ENCODE measurements at places on chromosomes 2 and 18. TPM values are rescaled to one million over a fixed set of nuclear protein-coding genes. Genes with fewer than 3 reads are reported as not detected.

DNA sequence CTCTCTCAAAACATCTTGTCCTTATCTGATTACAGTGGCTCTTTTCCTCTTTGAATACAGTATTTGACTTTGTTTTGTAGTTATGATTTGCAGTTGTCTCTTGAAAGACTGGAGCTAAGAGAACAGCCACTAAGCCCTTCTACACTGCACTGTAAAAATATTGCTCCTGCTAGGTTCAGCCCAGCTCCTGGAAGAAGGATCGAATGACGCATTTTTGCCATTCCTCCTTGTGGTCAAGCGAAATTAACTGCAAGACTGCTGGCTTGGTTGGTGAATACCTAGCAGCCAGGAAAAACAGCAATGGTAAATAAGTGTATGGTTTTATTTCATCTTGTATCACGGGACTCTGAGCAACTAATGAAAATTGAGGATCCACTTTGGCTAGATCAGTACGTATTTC is 407.8 kb upstream of the CDH2 start:
- DNase-seq: no peak

DNA sequence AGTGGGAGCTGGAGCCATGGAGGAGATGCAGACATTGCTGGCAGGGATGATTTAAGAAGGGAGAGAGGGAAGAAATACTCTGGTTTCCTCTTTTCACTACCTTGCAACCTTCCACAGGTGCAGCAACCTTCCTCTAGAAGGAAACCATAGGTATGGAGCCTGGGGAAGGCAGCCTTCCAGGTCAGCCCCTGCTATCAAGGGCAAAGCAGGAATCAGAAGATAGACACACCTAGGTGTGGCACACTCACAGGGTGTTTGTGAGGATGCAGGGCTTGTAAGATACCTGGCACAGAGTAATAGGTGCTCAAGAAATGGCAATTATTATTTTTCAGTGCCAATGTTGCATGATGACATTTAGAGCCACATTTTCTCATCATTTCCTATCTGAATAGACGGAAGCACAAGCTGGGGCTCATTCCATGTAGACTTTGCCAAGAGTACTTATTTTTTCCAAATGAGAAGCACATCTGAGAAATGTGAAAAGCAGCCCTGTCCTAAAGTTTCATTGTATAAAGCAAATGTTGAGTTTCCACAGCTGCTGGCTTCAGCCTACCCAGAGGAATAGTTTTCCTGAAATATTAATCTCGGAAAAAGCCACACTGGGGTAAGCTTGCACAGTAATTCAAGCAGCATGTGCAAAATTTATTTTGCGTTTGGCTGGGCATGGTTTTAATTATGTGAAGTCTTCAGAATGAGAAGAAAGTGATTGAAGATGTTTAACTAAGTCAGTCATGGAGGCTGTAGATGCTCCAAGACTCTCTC is 20.6 kb downstream of the EVA1A start:
- DNase-seq: no peak

ATP6V1B1 gene
- not detected for total RNA-seq

INSIG2 gene
- total RNA-seq: 21.2 TPM

FIGN gene
- not detected for total RNA-seq

GRCh38 chr2:41949091-41949882 is 98.5 kb upstream of the PKDCC start:
- no peak for DNase-seq

DNA sequence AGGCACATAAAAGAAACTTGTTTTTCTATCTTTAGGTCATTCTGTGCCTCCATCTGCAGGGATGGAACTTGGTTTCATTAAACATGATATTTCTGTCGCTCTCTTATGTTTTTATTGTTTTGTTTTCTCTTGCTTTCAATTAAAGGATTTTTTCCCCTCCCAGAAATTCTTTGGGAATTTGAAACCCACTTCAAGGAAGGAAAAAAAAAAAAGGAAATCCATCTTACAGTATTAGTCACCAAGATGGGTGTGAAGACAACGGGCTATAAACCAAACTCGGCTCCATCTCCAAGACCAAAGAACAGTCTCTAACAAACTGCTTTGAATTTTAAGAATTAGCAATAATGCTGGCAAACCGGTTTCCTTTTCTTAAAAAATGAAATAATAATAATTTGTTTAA is 244.1 kb downstream of the BCL11A start:
- DNase-seq: no peak

CD207 gene
- not detected for total RNA-seq

DNA sequence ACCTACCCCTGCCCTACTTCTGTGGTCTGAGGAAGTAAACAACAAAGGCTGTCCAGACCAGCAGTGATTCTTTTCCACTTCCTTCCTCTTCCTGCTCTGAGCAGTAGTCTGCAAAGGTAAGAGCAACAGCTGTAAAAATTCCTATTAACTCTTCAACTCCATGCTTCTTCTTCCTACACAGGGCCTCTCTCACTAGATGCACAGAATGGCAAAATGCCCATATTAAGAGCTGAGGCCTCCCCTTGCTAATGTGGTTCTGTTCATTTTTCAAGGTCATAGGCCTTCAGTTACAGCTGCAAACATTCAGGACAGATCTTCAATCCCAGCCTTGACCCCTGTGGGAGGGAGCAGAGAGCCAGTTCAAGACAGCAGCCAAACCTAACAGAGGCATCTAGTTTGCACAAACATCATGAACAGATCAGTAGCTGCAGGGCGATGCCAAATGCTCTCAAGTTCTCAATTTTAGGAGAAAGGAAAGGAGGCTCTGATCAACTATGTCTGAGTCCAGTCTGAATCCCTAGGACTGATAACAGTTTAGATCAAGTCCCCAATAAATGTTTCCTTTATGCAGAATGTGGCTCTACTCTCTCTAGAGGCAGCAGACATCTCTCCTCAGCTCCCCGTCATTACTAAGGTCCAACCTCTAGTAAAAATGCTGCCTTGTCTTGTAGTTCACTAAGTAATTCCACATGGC is 20.9 kb downstream of the SLC40A1 start:
- DNase-seq: no peak

DNA sequence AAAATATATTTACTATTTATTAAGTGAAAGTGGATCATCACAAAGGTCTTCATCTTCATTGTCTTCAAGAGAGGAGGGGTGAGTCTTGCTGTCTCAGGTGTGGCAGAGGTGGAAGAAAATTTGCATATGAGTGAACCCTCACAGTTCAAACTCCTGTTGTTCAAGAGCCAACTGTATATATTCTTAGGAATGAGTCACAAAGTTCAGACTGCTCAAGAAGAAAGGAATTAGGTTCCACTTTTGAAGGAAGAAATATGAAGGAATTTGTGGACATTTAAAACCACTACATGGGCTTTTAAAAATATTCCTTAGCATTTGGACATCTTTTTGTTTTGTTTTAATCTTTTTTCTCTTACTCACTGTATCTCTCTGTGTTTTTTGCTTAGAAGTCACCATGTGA is 212.6 kb downstream of the INSIG2 start:
- no peak for DNase-seq

DNA sequence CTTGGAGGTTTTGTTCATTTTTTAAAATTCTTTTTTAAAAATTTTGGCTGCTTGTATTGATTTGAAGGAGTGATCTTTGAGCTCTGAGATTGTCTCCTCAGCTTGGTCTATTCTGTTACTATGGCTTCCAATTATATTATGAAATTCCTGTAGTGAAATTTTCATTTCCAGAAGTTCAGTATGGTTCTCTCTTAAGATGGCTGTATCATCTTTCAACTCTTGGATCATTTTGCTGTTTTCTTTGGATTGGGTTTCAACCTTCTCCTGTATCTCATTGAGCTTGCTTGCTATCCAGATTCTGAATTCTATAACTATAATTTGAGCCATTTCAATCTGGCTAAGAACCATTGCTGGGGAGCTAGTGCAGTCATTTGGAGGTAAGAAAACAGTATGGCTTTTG is 270.8 kb upstream of the NT5C1B start:
- no peak for DNase-seq

- peak; percentile 53 for DNase-seq
These were observed 15.7 kb downstream of the FAM98A start for GRCh38 chr2:33583194-33583938.

DNA sequence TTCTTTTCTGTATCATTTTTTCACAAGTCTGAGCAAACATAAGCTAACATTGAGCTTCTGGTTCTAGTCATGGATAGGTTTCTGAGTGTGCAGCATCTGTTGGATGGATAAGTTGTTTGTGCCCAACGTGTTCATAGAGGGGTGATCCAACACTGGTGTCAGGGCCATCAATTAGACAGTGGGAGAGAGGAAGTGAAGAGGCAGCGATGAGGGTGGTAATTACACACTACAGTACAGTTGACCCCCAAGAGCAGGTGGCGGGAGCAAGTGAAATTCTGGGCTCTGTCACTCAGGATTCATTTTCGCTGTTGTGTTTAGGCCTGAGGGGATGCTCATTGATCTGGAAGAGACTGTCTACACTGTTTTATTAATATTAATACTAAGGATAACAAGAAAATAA is 180.0 kb upstream of the CXCR4 start:
- no peak for DNase-seq

DNA sequence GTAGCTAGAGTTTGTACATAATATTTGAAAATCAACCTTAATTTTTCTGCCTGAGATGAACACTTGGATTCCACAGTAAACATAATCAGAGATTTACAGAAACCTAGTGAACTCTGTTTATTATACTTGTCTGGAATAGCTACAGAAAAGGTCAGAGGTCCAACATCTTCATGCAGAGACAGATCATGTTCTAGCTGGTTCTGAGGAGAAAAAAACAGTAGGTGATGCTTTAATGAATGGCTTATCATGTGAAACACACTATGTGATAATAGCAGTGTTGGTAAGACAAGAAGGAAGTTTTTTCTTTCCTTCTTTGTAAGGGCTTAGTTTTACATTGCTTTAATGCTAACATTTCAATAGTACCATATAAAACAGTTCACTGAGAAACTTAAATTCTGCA is 846.4 kb upstream of the ZEB2 start:
- no peak for DNase-seq

GRCh38 chr2:113930448-113930847 is 40.6 kb downstream of the ACTR3 start:
- DNase-seq: no peak

GRCh38 chr2:82780050-82780449 is 1679.0 kb downstream of the SUCLG1 start:
- DNase-seq: no peak

GRCh38 chr18:24064391-24065100 is 50.0 kb downstream of the TTC39C start:
- no peak for DNase-seq

DNA sequence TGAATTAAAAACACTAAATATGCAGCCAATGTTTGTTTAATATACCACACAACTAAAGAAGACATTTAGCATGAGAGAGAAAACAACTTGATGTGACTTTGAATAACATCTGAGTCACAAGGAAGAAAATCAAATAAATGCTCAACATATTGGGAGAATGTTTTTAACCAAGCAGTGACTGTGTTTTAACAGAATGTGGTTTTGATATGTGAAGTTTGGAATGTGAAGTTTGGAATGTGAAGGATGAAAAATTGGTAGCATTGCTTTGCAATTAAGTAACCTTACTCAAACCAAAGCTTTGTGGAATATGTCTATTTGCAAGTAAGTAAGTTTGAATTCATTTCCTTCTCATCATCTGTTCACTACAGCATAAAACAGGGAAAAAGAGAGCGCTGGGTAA is 128.2 kb upstream of the DNAJC10 start:
- DNase-seq: no peak

DNA sequence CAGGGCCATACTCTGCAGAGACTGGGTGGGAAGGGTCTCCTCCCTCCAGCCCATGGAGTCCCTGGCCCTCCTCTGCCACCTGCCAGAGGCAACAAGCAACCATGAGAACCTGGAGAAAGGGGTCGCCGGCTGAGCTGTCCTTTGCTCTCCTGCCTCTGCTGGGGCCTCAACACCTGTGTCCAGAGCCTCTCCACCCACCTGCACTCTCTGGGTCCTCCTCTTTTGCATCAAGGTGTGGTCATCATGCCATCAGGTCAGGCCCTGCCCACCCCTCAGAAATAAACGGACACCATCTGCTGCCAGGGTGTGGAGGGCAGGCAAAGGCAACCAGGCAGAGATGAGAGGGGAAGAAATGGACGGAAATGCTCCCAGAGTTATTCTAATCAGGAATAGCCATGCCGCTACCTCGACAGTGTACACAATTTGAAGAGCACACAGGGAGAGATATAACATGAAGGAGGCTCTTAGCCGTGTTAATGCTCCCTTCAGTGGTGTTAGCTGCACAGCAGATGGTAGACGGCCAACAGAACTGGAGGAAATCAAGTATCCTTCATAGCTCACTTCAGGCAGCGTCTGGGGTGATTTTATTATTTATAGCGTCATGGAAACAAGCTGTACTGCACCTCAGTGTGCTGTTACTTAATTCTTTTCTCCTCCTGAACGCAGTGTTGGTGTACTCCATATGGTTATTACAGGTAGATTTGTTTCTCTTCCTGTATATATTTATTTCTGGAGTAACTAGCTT is 247.9 kb downstream of the TSN start:
- no peak for DNase-seq

GRCh38 chr2:38156436-38156835 is 80.5 kb upstream of the CYP1B1 start:
- no peak for DNase-seq

PLGLB2 gene
- 2.0 TPM for total RNA-seq

DNA sequence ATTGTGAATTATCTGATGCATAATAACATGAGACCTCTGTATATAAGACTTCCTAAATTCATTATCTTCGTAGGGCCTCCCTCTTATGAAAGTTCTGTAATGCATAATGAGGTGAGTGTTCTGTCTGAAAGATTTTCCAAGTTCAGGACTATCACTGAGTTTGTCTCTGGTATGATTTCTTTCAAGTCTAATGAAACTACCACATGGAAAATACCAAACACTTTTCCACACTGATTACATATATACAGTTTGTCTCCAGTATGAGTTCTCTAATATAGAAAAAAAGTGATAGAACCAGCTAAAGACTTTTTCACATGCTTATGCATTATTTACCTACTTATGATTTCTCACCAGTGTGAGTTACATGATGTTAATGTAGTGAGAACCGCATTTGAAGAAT is 34.7 kb downstream of the CTNNA2 start:
- DNase-seq: no peak

RGPD4 gene
- not detected for total RNA-seq

GRCh38 chr2:231132129-231132528 is 7.3 kb upstream of the HTR2B start:
- no peak for DNase-seq

GYPC gene
- total RNA-seq: 107 TPM

DNA sequence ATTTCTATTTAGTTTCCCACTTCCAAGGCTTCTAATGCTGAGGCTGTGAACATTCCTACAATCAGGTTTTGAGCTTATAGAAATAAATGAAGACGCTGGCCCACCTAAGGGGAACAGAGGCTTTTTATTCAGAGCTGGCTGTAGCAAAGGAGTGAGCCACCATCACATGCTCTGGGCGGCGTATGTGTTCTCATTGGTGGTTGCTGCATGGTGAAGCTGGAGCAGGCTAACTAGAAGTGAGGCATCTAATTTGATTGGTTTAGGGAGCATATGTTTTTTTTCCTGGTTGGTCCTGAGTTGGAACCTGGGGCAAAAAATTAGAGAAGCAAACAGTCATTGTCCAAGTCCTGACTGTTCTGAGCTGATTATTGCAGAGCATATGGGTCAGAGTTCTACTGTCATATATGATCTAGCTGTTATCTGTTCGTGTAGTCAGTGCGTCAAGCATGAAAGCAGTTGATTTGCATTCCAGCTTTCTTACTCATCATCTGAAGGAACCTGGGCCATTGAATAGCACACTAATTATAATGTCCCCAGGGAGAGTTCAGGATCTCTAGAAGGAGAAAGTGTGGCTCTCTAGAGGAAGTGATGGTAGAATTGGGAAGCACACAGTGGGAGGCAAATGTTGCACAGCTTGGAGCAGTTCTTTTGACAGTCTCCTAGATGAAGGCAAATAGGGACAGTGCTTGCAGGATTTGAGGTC is 279.6 kb downstream of the PARD3B start:
- DNase-seq: no peak
